Fibroblast of skin of back (primary cell): ENCODE measurements at places on chromosomes 11 and 22.

DNA sequence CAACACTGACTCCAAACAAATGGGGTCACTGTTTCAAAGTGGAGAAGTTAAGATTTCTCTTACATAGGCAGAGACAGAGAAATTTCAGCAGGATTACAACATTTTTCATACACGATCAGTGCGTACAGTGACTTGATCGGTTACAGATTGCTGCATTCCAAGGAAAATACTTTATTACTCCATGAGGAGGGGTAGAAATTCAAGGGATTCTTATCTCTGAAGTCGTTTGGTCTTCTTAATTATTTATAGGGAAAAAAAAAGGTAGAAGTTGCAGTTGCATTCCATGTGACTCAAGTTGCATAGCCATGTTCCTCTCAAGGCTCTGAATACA lies 10.7 kb upstream of the SMIM38 start:
- peak; percentile 51 for DNase-seq

- peak; percentile 4 for DNase-seq
These were observed 200.9 kb downstream of the MYO18B start for GRCh38 chr22:25942856-25943411.

- peak; percentile 43 for DNase-seq
These were observed 8.7 kb downstream of the SPTBN2 start for GRCh38 chr11:66720223-66720898.

GRCh38 chr11:41459465-41460401 lies at the start of gene LRRC4C:
Gene LRRC4C (minus strand): TSS chr11:41459652.
- no peak for DNase-seq

- peak; percentile 55 for DNase-seq
These were observed 57.9 kb upstream of the PHF21B start for GRCh38 chr22:45067731-45068130.

GRCh38 chr11:58186938-58187337 lies 1.9 kb upstream of the OR9Q2 start:
- no peak for DNase-seq

DNA sequence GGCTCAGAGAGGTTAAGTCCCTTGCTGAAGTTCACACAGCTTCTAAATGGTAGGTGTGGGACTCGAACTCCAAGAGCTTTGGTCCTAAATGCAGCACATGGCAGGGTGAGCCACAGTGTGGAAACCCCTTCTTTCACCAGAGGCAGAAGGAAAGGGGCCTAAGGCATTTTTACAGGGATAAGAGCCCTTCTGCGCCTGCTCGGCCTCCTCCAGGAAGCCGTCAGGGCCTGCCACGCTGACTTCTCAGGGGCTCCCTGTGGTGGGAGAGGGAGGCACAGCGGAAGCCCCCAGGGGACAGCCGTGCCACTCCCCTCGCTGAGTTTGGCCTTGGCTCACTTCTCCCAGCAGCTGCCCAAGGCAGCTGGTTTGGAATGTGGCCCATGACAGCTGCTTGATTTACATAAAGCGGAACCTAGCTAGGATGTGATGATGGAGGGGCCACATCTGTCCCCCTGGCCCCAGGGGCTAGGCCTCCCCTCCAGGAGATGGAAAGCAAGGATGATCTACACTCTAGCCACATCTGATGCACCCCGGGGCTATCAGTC lies 35.4 kb downstream of the CD82 start:
- peak; percentile 24 for DNase-seq

GRCh38 chr22:38107692-38108515 lies 2.6 kb downstream of the BAIAP2L2 start:
- DNase-seq: no peak

- no peak for DNase-seq
These were observed 58.3 kb downstream of the C11orf87 start for GRCh38 chr11:109480251-109480650.

- no peak for DNase-seq
These were observed 683.1 kb upstream of the ARHGAP42 start for GRCh38 chr11:100003985-100004384.

- DNase-seq: no peak
These were observed 39.9 kb upstream of the NAV2 start for GRCh38 chr11:19672586-19673206.

DNA sequence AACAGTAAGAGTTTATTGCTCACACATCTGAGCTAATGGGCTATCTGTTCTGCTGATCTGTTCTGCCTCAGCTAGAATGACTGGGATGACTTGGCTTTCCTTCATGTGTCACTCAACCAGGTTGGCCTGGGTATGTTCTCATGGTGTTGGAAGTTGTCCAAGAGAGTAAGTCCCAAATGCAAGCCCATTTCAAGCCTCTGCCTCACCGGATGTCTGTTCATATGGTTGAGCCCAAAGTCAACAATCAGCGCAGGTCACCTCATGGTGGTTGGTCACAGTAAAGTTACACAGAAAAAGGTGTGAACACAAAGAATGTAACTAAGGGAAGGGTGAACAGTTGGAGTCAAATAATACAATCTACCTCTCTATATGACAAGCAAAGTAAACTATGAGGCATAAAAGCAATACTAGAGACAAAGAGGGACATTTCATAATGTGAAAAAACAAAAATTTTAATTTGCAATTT lies 1.9 kb downstream of the GDPD4 start:
- no peak for DNase-seq

GRCh38 chr11:64870176-64870892 lies 8.1 kb downstream of the EHD1 start:
- DNase-seq: peak; percentile 62

- peak; percentile 88 for DNase-seq
These were observed 8.8 kb downstream of the BCL9L start for GRCh38 chr11:118916842-118917388.

- DNase-seq: no peak
These were observed 97.1 kb upstream of the ZC3H12C start for GRCh38 chr11:109996060-109996459.

GRCh38 chr22:43136255-43136654 lies 6.9 kb downstream of the MCAT start:
- DNase-seq: peak; percentile 32

DNA sequence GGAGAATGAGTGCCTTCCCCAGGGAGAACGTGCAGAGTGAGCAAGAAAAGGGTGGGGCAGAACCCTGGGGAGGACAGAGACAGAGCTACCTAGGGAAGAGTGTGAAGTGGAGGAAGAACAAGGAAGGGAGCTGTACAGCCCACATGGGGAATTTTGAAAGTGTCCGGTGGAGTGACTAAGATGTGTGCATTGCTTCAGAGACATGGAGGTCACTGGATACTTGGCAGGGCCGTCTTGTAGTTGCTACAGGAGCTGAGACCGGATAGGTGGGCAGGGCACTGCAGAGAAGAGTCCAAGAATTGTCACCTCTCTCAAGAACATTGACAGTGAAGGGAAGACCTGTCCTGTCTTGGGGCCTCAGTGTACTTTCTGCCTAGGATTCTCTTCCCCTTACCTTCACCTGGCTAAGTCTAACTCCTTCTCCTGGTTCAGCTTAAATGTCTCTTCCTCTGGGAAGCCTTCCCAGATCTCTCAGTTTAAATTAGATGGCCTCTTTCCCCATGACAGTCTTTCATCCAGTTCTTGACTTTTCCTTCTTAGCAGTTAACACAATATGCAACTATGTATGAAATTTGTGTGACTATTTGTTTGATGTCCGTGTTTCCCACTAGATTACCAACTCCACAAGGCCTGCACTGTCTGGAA lies 9.2 kb upstream of the P2RY6 start:
- no peak for DNase-seq

- DNase-seq: no peak
These were observed 10.7 kb upstream of the TXN2 start for GRCh38 chr22:36492109-36492508.

DNA sequence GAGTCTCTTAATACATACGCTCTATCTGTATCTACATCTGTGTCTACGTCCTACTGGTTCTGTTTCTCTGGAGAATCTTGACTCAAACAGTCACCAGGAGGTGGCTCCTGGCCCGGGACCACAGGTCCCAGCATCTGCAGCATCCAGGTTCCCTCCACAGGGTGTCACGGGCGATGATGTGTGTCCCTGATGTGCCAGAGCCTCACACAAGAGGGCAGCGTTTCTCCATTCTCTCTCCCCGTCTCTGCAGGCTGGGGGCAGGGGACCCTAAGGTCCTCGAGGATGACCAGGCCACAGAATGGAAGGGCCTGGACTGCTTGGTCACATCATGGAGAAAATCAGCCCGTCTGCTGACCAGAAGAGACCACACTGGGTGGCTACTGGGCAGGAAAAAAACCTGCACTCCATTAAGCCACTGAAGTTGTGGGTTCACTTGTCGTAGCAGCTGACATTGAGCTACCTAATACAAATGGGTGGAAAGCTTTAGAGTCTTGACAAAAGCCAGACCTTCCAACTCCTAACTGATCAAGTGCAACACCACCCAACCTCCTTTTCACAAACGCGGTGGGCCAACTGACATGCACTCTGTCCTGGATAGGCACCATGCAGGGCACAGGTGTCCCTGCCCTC lies 392.5 kb downstream of the CTTN start:
- DNase-seq: no peak

GRCh38 chr11:116422556-116422955 lies 350.2 kb downstream of the BUD13 start:
- no peak for DNase-seq

DNA sequence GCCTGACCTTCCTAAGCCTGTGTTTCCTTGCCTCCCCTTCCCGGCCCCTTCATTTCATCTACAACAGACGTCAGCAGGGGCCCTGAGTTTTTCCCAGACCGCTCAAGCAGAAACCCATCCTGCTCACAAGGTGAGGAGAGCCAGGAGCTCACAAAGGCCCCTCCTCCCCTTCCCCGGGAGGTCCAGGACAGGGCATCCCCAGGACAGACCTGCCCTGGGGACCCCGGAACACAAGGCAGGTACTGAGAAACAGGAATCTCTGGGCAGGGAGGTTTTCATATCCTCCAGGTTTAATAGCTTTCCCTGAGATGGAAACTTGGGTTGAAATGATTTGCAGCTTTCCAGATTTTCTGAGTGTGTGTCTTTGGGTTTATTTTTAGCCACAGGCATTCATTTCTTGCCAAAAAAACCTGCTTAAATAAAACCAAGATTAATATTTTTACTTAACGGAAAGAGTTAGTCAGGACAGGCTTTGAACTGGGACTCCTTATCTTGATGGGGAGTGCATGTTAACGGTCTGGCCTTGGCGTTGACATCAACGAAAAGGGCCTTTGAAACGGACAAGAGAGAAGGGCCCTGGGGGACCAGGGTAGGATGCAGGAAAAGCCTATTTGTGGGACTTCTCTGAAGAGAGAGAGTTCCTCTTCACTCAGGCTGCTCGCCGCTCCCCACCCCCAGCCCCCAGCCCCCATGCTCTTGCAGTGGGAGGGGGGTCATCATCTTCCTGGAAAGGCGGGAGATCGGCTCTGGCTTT lies 38.5 kb downstream of the TIMP3 start:
- peak; percentile 43 for DNase-seq

- DNase-seq: peak; percentile 39
These were observed 13.1 kb downstream of the USP2 start for GRCh38 chr11:119368121-119369034.

DNA sequence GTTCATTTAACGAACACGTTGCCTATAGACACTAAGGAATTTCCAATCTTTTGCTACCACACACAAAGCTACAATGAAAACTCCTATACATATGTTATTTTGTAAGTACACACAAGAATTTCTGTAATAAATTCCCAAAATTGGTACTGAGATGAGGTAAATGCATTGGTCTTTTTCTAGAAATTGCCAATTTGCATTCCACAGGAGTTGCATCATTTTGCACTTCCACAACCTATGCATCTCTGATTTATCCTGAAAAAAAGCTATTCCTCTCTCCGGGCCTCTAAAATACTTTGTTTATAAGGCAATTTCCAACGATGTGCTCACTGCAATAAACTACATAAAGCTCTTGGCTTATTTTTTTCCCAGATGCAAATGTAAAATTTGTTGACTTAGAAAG lies 24.9 kb downstream of the IMMP1L start:
- peak; percentile 6 for DNase-seq

DNA sequence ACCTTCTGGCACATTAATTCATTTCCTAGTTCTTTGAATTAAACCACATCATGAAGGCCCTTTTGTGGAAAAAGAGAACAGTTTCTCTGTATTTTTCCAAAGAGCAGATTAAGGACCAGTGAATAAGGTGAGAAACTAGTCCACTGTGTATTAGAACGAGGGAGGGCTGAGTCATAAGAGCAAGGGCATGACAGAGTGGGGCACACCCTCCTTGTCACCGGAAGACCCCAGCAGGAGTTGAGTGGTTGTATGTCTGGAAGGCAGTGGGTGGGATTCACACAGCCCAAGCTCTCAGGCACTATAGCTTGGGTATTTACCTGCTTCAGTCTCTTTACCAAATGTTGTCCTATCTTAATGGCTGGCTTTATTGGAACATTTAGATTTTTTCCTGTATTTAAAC lies 86.8 kb downstream of the BMAL1 start:
- peak; percentile 59 for DNase-seq

- DNase-seq: no peak
These were observed 33.1 kb downstream of the SLC5A1 start for GRCh38 chr22:32075997-32076760.

- no peak for DNase-seq
These were observed 159.6 kb downstream of the SWAP70 start for GRCh38 chr11:9823439-9823838.

DNA sequence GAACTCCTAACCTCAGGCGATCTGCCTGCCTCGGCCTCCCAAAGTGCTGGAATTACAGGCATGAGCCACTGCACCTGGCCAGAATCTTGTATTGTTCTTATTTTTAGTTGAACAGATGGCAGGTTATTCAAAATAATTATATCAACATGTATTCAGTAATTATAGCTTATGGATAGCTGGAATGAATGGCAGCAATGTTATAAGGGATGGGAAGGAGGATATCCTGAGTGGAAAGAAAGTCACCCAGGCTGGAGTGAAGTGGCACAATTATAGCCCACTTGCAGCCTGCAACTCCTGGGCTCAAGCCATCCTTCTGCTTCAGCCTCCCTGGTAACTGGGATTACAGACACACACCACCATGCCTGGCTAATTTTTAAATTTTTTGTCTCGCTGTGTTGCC lies 88.1 kb downstream of the MED15 start:
- DNase-seq: no peak
